ENCODE measurements at places on chromosomes 11 and 22.

DNA sequence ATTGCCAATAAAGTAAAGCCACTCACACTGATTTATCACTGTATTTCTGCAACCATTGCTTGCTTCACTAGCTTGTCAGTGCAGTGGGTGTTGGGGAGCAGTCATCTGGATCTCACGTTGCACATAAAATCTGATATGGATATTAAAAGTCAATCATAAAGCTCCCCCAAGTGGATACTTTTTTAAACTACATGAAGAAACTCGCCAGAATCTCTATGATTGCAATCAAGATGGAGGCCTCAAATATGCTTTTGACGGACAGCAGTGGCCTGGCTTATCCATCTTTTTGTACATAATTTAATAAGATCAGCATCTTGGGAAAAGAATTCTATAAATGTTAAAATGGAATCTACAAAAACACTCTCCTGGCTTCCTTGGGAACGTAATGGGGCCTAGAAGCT, 137.7 kb downstream of the WT1 start:
- DNase-seq, result no peak

- DNase-seq, result no peak
Observed at GRCh38 chr11:48261600-48261999, 2.1 kb upstream of the OR4X1 start.

DNA sequence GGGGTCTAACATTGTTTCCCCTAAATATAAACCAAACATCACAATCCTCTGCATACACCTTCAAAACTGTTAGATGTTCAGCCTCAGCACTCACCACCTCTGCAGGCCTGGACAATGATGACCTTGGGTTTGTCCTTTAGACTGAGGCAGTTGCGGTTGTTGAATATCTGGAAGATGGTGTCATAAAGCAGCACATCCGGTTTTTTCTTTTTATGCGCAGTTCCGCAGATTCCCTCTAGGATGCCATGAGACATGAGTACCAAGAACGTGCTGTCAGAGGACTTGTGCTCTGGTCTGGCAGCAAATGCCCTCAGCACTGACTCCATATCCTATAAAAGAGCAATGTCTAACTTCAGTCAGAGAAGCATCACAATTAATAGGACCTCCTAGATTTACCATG, 22.8 kb downstream of the CASP5 start:
- DNase-seq, result no peak

GRCh38 chr11:2934021-2934550, 4.9 kb upstream of the PHLDA2 start:
- no peak for DNase-seq

DNA sequence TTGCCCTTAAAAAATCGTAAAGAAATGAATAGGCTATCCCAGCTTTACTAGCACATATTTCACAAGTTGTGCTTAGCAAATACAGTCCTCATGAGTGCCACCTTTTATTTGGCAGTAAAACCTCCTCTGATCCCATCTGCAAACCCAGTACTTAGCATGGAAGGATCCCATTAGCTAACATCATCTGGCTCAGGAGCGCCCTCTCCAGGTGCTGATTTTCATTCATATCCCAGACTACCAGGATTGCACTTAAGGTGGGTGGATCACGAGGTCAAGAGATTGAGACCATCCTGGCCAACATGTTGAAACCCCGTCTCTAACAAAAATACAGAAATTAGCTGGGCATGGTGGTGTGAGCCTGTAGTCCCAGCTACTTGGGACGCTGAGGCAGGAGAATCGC, 76.1 kb upstream of the PAX6 start:
- no peak for DNase-seq
